Pons (tissue), 1 donor: ENCODE measurements at places on chromosomes 3 and 15.

GRCh38 chr3:63967675-63968611 lies 55.4 kb downstream of the PSMD6 start:
- peak; percentile 27 for DNase-seq

GRCh38 chr15:69757186-69757585 lies 304.6 kb downstream of the RPLP1 start:
- DNase-seq: no peak

DNA sequence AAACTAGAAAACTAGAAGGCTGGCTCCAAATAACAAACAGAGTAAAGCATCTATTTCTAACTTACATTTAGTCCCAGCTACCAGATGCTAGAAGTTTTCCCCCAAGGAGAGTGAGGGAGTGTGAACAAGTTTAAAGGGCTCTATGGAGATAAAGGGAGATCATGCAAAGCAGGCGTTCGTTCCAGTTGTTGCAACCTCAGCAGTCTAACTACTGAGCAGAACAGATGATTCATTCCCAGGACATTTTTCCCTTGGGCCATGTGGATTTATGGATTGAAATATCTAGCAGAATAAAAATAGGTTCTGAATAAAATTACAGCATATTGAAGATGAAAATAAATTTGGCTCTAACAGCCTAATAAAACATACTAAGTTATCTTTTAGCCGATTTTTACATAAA lies 154.8 kb upstream of the TTC14 start:
- DNase-seq: no peak

DNA sequence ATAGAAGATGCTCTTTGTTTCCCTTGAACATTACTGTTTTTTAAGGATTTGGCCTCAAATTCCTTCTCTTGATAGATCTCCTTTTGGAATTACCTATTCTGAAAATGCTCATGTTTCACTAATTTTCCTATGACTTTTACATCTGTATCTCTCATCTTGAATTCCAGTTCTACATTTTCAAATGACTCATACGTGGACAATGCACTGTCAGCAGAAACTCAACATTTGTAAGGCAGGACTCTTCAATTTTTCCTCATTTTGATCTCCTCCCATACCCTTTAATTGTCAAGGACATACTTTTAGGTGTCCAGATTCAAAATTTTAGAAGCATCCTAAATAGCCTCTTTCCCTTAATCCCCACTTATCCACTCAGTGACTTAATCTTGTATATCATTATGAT lies 341.0 kb upstream of the RASGRP1 start:
- no peak for DNase-seq

GRCh38 chr15:41798607-41799487 lies 24.6 kb downstream of the MAPKBP1 start:
- DNase-seq: no peak

DNA sequence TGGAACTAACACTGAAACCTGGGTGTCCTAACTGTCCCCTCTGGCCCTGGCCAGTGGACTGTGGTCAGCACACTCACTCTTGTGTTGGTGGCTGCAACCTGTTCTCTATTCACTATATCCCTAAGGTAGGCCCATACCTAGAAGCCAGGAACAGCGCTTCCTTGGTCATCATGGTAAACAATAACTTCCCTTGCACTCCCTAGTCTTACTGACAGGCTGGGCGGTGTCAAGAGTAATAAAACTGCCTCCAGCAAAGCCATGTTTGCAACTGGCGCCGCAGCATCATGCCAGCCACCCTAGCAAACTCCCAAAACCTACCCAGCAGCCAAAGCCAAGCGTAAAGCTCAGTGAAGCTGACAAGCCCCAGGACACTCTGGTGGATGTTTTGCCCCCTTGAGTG lies 63.1 kb upstream of the TSEN2 start:
- no peak for DNase-seq

GRCh38 chr3:36792342-36792741 lies 28.0 kb upstream of the DCLK3 start:
- no peak for DNase-seq

DNA sequence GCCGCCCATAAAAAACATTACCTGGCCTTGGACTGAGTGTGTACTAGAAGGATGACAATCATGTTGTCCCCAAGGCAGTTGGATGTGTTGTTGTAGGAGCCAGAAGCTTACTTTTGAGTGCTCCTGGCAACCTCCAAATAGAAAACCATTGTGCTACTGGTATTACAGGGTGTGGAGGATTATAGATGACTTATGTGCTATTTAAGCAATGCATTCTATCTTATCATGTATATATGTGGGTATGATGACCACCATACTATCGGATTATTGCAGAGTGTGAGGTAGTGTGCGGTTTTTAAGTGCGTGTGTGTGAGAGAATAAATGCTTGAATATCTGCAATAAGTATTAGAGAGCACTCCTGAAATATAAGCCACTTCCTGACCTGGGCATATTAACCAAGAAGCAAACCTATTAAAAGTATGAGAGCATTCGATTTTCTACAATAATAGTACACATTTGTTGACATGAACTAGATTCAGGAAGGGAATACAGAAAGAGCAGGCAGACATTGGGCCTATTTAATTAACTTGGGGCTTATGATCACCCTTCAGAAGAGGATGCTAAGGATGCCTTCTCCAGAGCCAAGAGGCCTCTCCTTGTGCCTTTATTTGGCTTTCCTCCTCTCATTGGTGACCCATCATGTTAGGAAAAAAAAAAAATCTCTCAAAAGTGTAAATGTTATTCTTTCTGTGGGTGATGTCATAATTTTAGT lies 11.7 kb upstream of the MBNL1 start:
- no peak for DNase-seq

DNA sequence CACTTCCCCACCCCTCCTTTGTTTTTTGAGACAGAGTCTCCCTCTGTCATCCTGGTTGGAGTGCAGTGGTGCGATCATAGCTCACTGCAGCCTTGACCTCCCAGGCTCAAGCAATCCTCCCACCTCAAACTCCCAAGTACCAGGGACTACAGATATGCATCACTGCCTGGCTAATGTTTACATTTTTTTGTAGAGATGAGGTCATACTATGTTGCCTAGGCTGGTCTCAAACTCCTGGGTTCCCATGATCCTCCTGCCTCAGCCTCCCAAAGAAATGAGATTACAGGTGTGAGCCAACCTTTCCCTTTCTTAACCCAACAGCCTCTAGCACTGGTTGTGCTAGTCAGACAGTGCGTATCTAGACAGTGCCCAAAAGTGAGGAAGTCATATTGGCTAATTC lies 6.4 kb upstream of the GATM start:
- DNase-seq: no peak

GRCh38 chr3:60246361-60246760 lies 1004.9 kb downstream of the FHIT start:
- DNase-seq: no peak

GRCh38 chr15:50066202-50066601 lies 52.8 kb downstream of the ATP8B4 start:
- DNase-seq: no peak

DNA sequence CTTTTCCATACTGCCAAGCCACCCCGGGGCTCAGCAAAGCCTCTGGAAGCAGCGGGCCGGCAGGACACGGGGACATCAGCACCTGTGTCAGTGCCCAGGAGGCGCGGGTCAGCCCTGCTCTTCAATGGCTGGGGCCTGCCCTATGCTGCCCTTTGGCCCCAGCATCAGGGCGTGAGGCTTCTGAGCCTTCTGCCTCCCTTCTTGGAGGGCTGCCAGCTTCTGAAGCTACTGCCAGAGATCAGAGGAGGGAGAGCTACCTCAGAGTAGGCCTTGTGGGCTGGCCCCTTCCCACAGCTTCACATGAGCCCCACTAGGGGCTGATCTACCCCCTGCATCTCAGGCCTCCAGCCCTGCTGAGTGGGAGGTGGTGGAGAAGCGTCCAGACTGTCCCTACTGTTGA lies 13.0 kb upstream of the TMEM115 start:
- DNase-seq: no peak

GRCh38 chr15:47961401-47962090 lies 159.2 kb upstream of the SLC24A5 start:
- DNase-seq: no peak

- no peak for DNase-seq
Measured at GRCh38 chr3:177133860-177134815, 63.1 kb downstream of the TBL1XR1 start.

DNA sequence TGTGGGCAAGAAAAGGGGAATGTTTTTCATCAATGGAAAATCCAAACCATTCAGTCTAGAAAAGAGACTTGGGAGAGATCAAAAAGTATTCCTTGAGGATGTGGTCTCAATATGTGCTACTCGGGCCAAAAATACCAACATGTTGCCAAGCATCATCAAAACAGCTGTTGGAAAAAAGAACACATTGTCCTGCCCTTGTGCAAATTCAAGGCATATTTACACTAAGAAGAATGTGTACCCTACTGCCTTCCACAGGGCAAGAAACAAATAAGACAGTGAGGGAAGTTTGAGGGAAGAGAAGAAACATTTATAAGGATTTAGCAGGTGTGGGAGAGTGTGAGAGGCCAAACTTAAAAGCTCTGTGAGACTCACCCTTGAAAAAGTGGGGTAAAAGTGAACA lies 252.1 kb downstream of the NTRK3 start:
- no peak for DNase-seq

GRCh38 chr3:123346021-123346420 lies 102.9 kb downstream of the ADCY5 start:
- DNase-seq: no peak

- no peak for DNase-seq
Measured at GRCh38 chr3:90069748-90070147, 962.3 kb downstream of the EPHA3 start.

GRCh38 chr15:41558400-41559238 lies at the start of gene TYRO3:
TSS of gene TYRO3 (plus strand) at chr15:41559212. CDS start at chr15:41559258, 46 bp downstream.
- DNase-seq: peak; percentile 65

- peak; percentile 17 for DNase-seq
Measured at GRCh38 chr3:87145553-87145952, 81.6 kb upstream of the CHMP2B start.

DNA sequence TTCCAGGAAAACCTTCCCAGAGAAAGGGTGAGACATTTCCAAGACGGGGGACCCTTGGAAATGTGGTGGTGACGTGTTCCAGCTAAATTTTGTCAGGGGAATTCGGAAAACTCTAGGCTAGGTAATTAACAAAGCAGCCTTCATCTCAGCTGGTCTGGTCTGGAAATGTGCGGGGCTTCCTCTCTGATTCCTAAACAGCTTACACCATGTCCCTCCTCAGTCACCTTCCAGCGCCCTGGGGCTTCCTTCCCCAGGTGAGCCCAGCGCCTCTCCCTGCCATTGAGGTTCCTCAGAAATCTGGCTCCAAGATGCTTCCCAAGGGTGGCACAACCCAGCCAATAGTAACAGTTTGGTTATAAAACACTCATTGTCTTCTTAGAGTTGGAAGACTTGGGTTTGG lies 571 bp downstream of the ACAD9 start:
- DNase-seq: no peak

DNA sequence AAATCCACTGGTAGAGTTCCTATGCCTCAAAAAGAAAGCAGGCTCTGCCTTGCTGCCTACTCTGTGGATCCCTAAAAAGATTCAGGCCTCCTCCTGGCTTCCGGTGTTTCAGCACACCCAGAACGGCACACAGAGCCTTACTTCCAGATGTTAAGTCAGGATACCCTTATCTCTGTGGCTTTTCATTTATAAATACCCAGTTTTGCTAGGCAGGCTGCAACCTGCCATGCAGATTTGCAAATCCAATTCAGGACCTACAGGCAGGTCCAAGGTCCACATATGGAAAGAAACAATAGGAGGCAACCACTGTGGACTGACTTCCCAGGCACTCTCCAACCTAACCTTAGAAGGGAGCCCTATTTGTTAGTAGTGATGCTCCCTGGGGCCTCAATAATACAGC lies 30.7 kb downstream of the EFL1 start:
- no peak for DNase-seq

GRCh38 chr15:90159213-90159612 lies 41.9 kb upstream of the SEMA4B start:
- DNase-seq: peak; percentile 35

- DNase-seq: no peak
Measured at GRCh38 chr3:135867911-135868310, 97.6 kb upstream of the PPP2R3A start.

- DNase-seq: no peak
Measured at GRCh38 chr15:94083467-94084052, 147.8 kb upstream of the MCTP2 start.

DNA sequence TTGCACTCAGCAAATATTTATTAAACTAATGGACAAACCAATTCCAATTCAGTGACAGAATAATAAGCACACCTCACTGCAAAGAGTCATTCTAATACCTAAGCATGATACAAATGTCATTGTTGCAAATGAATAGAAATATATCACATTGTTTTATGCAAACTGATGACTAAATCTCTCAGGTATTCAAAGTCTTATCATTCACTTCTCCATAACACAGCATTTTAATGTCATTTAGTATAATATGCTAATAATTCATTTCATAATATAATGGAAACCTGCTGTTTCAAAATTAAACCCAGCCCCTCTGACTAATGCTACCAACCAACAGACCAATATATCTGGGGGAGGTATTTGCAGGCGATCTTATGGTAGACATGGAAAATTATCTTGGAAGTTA lies 71.8 kb downstream of the FGF7 start:
- DNase-seq: no peak

DNA sequence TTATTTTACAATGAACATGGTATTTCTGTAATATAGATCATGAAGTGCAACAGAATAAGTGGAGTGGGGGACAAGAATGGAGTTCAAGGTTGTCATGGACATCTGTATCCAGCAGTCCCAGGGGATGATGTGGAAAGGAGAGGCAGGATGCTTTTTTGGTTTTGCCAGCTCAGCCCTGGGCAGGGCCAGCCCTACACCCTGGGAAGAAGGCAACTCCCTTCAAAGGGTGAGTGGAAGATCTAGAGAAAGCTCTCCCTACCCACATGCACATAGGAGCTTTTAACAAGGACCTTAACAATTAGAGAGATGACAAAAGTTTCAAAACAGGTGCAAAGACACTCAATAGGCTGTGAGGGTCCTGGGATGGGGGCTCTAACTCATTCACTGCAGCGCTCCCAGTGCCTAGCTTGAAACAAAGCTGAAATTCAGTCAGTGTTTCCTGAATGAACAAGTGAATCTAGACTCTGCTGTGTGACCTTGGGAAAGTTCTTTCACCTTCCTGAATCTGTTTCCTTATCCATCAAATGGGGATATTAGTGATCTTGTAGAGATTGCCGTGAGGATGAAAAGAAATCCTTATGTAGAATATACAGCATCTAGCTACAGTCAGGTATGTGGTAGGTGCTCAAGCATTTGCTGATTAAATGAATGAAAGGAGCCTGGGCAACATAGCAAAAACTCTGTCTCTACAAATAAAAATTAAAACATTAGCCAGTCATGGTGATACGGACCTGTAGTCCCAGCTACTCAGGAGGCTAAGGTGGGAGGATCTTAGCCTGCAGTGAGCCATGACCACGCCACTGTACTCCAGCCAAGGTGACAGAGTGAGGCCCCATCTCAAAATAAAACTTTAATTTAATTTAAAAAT lies 14.3 kb downstream of the BHLHE40 start:
- no peak for DNase-seq

GRCh38 chr3:134713671-134714070 lies 62.8 kb upstream of the KY start:
- DNase-seq: no peak

- no peak for DNase-seq
Measured at GRCh38 chr15:89664441-89665350, 9.4 kb upstream of the KIF7 start.

- no peak for DNase-seq
Measured at GRCh38 chr15:36678308-36678707, 98.9 kb downstream of the CDIN1 start.

- DNase-seq: no peak
Measured at GRCh38 chr3:55615039-55615693, 128.1 kb upstream of the WNT5A start.

- DNase-seq: no peak
Measured at GRCh38 chr15:44802336-44802735, 66.0 kb downstream of the TRIM69 start.
